Stimulated activated CD8-positive, alpha-beta memory T cell treated with anti-CD3 and anti-CD28 coated beads, Interleukin-4, amount 100 ng/mL, for 1 hour (primary cell): ENCODE measurements at places on chromosomes 3 and 15.

- no peak for DNase-seq
These were observed 48.8 kb downstream of the GLB1 start for GRCh38 chr3:33047842-33048834.

DNA sequence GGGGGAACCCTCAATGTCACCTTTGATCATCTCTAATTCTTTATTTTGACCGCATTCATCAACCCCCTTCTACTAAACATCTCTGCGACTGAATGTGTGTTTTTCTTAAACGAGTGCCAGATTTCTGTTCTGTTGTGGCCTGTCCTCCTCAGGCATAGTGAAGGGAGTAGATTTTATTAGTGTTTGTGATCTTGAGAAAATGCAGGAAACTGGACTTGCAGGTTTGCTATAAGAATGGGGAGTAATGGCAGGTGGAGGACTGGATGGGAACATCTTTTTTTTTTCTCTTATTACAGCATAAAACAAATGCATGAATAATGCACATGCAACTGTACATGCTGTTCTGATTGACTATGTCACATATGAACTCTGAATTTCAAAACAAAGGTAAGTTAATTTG lies 59.3 kb downstream of the ADAMTSL3 start:
- no peak for DNase-seq

GRCh38 chr3:30289324-30289723 lies 317.1 kb upstream of the TGFBR2 start:
- no peak for DNase-seq

DNA sequence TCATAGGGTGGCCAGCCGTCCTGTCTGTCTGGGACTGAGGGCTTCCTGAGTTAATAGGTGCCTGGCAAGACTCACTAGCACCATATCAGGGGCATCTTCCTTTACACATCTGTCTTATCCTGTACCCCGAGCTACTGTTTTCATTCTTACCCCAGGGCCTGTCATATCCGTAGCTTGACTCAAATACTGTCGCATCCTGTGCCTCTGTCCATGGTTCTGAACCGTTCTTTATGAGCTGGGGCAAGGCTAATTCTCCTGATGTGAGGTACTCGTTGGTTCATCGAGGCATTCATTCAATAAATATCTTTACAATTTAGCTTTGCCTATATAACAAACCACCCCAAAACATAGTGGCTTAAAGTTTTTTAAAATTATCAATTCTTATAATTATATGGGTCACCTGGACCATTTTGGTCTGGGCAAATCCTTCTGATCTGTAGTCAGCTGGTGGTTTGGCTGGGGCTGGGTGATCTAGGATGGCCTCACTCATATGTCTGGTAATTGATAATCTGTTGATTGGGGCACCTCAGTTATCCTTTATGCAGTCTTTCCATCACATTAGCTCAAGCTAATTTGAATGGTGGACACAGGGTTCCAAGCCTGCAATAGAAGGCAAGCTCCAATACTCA lies 121.2 kb downstream of the TLE3 start:
- peak; percentile 13 for DNase-seq

GRCh38 chr3:67610458-67610857 lies 44.0 kb downstream of the SUCLG2 start:
- no peak for DNase-seq

- no peak for DNase-seq
These were observed 576.4 kb downstream of the FHIT start for GRCh38 chr3:60674870-60675269.

- no peak for DNase-seq
These were observed 96.5 kb upstream of the RAD18 start for GRCh38 chr3:9059489-9060400.

- DNase-seq: no peak
These were observed 54.3 kb downstream of the IL20RB start for GRCh38 chr3:137012097-137012501.

- no peak for DNase-seq
These were observed 20.9 kb downstream of the SPPL2A start for GRCh38 chr15:50744601-50745000.

- DNase-seq: no peak
These were observed 57.8 kb downstream of the HERC2 start for GRCh38 chr15:28264166-28264565.

GRCh38 chr3:6039971-6040370 lies 820.9 kb upstream of the GRM7 start:
- DNase-seq: no peak

DNA sequence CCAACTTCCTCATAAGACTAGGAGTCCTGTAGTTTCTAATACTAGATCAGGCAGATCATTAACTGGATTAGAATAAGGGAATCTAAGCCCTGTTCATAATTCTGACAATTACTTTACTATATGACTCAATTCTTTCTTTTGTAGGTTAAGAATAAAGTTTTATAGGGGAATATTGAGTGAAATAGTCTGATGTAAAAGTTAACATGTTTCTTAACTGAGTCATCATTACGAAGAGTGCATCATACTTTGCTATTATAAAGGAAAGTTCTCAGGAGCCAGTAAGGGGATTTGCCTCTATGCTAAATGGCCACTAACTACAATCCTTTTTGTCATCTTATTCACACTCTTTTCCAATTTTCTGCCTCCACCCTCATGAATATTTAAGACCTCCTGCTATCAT lies 63.1 kb downstream of the POLQ start:
- DNase-seq: no peak

DNA sequence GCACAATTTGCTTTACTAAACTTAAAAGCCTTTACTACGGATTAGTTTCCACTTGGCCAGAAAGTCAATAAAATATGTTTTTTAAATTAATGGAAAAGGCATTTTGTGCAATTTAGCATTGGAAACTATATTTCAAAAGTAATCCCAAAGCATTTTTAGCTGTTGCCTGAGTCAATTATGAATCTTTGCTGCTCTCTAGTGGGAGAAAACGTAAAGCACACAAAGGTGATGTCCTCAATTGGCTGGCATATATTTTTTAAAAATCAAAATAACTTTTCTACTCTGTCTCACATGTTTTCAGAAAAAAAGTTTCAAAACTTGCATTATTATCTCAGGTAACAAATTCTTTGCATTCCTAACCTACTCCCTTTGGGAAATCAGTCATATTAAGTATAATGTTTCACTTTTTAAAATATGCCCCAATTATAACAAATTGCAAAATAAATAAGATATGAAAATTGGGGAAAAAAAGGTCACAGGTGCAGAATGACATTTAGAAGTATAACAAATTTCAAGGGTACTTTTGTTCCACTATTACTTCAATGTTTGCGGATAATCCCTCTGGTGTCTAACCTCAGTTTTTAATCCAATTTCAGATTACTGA lies 47.2 kb upstream of the TEX55 start:
- DNase-seq: no peak

GRCh38 chr3:45761831-45762230 lies 34.5 kb downstream of the SLC6A20 start:
- DNase-seq: no peak

DNA sequence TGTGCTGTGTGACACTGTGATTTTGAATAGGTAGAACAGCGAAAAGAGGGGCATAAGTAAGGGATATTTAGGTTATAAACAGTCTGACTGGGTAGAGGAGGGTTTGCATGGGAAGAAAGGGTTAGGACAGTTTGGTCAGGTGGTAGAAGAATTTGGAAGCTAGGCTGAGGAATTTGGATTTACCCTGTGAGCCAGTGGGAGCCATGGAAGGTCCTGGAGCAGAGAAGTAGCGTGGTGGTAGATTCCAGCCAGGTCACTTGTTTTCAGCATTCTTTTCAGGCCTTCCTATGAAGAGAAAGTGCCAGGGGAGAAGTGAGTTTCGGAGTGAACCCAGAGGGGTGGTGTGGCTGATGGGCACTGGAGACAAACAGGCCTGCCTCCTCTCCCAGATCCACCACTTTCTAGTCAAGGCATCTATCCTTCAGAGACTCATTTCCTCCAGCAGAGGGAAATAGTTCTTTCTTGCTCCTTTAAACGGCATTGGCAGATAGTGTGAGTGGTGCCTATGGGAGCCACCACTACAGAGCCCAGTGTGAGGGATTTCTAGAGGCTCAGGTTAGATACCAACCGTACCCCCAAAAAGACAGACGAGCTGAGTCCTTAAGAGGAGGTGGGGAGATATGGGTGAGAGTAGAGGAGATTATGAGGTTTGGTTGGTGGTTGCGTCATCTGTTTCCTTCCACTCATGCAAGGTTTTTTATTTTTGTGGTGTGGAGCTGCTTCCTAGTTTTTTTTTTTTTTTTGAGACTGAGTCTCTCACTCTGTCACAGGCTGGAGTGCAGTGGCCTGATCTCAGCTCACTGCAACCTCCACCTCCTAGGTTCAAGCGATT lies 21.2 kb downstream of the PXK start:
- DNase-seq: no peak

GRCh38 chr3:120670576-120670975 lies 11.5 kb downstream of the HGD start:
- no peak for DNase-seq

- no peak for DNase-seq
These were observed 186.3 kb downstream of the MCTP2 start for GRCh38 chr15:94417501-94418293.

GRCh38 chr3:40332684-40333083 lies 23.2 kb downstream of the EIF1B start:
- no peak for DNase-seq

- no peak for DNase-seq
These were observed 41.5 kb downstream of the ST8SIA2 start for GRCh38 chr15:92435145-92435544.

DNA sequence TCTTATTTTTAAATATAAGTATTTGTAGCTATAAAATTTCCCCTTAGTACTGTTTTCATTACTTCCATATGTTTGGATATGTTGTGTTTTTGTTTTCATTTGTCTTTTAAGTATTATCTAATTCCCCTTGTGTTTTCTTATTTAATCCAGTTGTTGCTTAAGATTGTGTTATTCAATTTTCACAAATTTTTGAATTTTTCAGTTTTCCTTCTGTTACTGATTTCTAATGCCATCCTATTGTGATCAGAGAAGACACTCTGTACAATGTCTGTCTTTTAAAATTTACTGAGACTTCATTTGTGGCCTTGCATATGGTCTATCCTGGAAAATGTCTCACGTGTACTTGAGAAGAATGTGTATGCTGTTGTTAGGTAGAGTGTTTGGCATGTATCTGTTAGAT lies 795.6 kb upstream of the CFAP20DC start:
- no peak for DNase-seq

DNA sequence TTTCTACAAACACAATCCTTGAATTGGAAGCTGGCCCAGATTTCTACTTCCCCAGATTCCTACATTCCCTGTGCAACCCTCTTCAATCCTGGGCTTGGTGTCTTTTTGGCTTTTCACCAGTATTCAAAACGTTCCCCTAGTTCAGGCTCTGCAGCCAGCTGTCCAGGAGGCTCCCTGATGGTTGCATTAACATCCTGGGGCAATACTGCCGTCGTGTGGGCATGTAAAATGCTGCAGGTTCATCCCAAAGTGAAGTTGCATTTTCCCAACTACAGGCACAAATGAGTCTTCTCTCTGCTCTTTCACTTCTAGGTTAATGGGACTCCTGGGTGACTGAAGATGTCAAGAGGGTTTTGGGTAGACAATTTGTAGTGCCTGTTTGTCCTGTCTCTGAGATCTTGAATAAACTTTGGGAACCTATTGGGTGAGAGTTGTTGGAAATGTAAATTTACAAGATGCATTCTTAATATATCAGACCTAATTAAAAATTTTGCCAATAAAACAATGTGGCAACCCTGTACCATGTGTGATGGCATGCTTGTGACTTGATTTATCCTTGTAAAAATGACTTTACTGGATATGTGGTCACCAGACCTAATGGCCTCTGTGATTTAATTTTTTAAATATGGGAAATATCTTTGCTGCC lies 28.6 kb downstream of the SOX14 start:
- no peak for DNase-seq

GRCh38 chr3:171892457-171892856 lies 49.3 kb downstream of the TMEM212 start:
- no peak for DNase-seq

DNA sequence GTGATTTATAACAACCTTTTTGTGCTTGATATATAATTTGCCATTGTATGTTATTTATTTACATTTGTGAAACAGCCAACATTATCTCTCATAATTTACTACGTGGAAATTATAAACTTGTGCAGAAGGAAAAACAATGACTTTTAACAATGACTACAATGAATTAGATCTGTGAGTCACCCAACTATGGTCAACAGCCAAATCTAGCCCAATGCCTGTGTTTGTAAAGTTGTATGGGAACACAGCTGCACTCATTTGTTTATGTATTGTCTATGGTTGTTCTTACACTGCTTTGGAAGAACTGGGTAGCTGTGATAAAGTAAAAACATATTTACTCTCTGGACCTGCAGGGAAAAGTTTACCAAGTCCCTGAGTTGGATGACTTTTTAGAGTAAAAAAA lies 110.4 kb downstream of the OTOL1 start:
- DNase-seq: no peak

DNA sequence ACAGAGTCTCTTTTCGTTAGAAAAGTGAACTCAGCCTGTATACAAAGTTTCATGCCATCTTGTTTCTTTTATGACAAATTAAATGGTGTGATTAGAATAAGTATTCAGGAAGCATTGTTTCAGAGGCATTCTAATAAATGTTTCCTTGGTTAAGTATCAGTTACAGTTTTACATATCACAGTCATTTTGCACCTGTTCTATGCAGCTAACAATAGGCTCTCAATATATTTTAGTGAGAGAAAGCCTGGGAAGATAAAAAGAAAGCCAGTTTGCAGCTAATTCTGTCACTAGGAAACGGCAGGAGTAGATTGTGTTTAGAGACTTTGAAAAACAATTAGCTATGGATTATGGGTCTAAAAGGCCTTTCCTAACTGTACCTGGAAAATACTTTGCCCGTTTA lies 252.8 kb downstream of the ZIC1 start:
- no peak for DNase-seq

GRCh38 chr3:29497282-29497681 lies 216.4 kb downstream of the RBMS3 start:
- no peak for DNase-seq

- no peak for DNase-seq
These were observed 10.8 kb downstream of the PAK6 start for GRCh38 chr15:40249477-40250303.

- no peak for DNase-seq
These were observed 40.0 kb downstream of the DNAJC13 start for GRCh38 chr3:132457286-132457685.

- DNase-seq: no peak
These were observed 54.2 kb downstream of the MEIS2 start for GRCh38 chr15:37045859-37046740.

DNA sequence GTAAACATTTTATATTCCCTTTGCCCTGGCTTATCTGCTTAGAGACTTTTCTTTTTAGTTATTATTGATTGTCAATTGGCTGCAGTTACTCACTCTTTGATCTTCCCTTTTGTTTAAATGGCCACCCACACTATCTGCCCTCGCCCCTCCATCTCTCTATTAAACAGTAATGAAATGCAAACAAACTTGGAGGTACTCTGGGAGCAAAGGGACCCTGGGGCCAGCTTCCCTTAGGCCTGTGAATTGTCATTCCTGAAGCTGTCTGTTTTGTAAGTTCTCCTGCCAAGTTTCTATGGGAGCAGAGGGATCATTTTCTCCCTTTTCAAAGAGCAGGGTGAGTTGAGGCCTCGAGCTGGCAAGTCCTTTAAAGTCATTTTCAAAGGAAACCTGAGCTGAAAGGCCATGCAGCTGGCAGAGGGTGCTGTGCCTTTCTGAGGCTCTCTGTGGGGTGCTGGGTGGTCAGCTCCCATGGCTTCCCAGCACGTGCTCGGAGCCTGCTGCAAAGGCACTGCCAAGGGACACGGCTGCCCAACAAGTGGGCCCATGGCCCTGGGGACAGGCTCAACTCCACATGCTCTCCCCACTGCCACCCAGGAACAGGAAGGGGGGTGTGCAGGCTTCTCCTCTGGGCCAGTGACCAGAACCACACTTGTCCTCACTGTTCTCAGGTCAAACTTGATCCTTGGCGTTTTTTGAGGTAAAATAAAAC lies 17.4 kb upstream of the RTP2 start:
- DNase-seq: no peak

GRCh38 chr3:100662113-100662823 lies 47.0 kb upstream of the TFG start:
- no peak for DNase-seq
